Neural crest cell (in vitro differentiated cells): ENCODE measurements at places on chromosomes 12 and 14. TPM values are rescaled to one million over a fixed set of nuclear protein-coding genes. Genes with fewer than 3 reads are reported as not detected.
A peak's percentile ranks its signal among the peaks of the same experiment; 100 is the strongest.

The OASL gene
- not detected in 2 replicates for total RNA-seq

The PTHLH gene
- 0.27 and 0.56 TPM in 2 replicates for total RNA-seq

The OTOGL gene
- 0.12 and 0.18 TPM in 2 replicates for total RNA-seq

The WSCD2 gene
- total RNA-seq, result 0.73 and 1.4 TPM in 2 replicates

DNA sequence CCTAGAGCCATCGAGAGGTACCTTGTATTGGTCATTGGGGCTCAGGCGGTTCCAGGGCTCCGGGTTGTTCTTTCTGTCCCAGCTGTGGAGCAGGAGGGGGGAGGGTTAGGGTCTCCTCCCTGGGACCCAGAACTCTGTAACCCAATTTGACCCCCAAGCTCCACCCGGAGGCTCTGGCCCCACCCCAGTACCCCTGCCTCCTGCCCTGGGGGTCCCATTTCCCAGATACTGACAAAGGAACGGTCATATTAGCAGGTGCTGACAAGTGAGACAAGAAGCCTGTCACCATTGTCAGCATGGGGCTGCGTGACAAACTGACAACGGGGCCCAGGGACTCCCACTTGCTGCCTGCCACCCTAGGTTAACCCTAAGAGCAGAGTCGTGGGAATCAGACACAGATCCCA, 6.2 kb downstream of the SHMT2 start:
- DNase-seq, result no peak
- H3K36me3 ChIP-seq, result peaks cover 17% of the 10 kb centered on the region
- H3K4me1 ChIP-seq, result peaks cover 50% of the 10 kb centered on the region
- H3K27ac ChIP-seq, result no peak overlapping the region
- peak overlapping the region; percentile 80 for H3K4me3 ChIP-seq

GRCh38 chr14:49679271-49679670, 8.7 kb downstream of the POLE2 start:
- no peak overlapping the region for H3K4me3 ChIP-seq
- peaks cover 9% of the 10 kb centered on the region for H3K36me3 ChIP-seq
- DNase-seq, result no peak
- no peak overlapping the region for H3K27ac ChIP-seq
- no peaks in the 10 kb centered on the region for H3K27me3 ChIP-seq

DNA sequence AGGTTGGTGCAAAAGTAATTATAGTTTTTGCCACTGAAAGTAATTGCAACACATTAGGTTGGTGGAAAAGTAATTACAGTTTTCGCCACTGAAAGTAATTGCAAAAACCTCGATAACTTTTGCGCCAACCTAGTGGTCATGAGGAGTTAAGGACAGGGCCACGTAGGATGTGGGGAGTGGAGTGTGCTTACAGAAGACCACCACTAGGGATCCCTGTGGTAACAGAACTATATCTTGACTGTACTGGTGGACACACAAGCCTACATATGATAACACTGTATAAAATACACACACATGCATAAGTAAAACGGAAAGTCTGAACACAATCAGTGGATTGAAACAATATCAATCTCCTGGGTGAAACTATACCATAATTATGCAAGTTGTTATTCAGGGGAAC, 187.4 kb upstream of the ABCD2 start:
- no peak for DNase-seq
- peaks cover 4% of the 10 kb centered on the region for H3K36me3 ChIP-seq
- H3K4me1 ChIP-seq, result peaks cover 7% of the 10 kb centered on the region
- no peaks in the 10 kb centered on the region for H3K27me3 ChIP-seq
- no peak overlapping the region for H3K4me3 ChIP-seq

GRCh38 chr12:93925585-93926205, 222.7 kb upstream of the PLXNC1 start:
- peaks cover 11% of the 10 kb centered on the region for H3K36me3 ChIP-seq
- H3K27ac ChIP-seq, result no peak overlapping the region
- H3K27me3 ChIP-seq, result no peaks in the 10 kb centered on the region
- no peaks in the 10 kb centered on the region for H3K4me1 ChIP-seq
- H3K4me3 ChIP-seq, result no peak overlapping the region

DNA sequence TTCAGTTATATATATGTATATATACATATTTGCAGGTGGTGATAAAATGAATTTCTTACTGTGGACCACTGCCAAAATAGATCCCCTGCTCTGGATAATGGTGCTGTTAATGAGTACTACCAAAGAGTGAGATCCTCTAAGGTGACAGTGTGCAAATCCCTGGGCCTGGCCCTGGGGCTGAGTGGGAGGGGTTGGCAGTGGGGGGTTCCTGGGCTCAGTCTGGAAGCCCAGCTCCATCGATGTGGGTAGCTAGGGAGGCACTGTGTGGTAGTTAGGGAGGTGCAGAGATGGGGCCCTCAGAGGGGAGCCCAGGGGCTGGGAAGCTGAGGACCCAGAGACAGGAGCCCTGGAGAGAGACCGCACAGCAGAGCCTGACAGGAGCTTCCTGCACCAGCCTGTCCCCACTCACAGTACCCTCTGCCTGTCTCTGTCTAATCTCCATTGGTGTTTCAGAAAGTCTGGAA, 9.1 kb downstream of the KRT8 start:
- H3K36me3 ChIP-seq, result no peaks in the 10 kb centered on the region
- no peaks in the 10 kb centered on the region for H3K27me3 ChIP-seq
- H3K27ac ChIP-seq, result no peak overlapping the region
- no peak for DNase-seq

DNA sequence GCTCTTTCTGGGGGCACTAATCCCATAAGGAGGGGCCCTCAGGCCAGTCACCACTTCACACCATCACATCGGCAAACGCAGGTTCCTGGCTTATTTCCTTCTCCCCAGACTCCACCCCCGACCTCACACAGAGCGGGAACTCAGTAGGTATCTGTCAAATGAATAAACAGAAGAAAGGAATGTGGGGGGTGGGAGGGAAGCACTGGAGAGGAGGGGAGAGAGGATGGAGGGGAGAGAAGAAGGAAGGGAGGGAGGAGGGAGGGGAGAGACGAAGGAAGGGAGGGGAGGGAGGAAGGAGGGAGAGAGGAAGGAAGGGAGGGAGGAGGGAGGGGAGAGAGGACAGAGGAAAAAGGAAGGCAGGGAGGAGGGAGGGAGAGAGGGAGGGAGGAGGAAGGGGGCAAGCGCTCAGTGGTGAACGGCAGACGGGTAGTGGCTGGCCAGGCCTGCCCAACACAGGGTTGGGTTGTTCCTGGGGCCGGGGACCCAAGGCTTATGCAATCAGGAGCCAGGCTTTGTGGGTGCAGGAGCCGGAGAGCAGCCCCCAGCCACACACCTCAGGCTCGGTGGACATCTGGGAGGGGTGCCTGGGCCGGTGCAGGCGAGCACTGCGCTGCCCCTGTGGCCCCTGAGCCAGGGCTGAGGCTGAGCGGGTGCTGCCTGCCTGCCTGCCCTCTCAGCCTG, 52.6 kb upstream of the FBRSL1 start:
- peaks cover 22% of the 10 kb centered on the region for H3K4me1 ChIP-seq
- no peak overlapping the region for H3K4me3 ChIP-seq
- H3K36me3 ChIP-seq, result peaks cover 6% of the 10 kb centered on the region

DNA sequence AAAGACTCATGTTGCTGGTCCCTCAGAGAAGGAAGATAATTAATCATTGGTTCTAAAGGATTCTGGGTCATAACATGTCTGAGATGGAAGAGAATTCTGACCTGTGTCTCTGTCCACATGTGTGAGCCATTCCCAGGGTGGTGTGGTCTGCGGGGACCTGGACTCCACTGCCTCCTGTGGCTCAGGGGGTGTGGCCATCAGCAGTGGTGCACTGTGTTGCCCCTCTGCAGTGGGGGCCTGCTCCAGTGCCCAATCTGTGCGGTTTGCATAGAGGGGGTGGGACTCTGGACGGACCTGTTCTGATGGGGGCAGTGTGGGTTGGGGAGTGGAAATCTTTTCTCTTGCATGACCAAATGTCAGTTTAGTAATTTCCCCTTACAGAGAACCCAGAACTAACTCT, 13.5 kb downstream of the KRT85 start:
- H3K4me3 ChIP-seq, result no peak overlapping the region
- peaks cover 28% of the 10 kb centered on the region for H3K27me3 ChIP-seq
- no peaks in the 10 kb centered on the region for H3K36me3 ChIP-seq
- no peak overlapping the region for H3K27ac ChIP-seq
- DNase-seq, result no peak
- no peaks in the 10 kb centered on the region for H3K4me1 ChIP-seq

GRCh38 chr12:124404162-124404784, 109.4 kb downstream of the RFLNA start:
- H3K27ac ChIP-seq, result no peak overlapping the region
- H3K4me3 ChIP-seq, result no peak overlapping the region
- H3K4me1 ChIP-seq, result peaks cover 24% of the 10 kb centered on the region
- no peak for DNase-seq
- peaks cover 9% of the 10 kb centered on the region for H3K36me3 ChIP-seq

GRCh38 chr14:64478634-64479250, 13.4 kb downstream of the AKAP5 start:
- no peak for DNase-seq
- no peaks in the 10 kb centered on the region for H3K27me3 ChIP-seq
- no peaks in the 10 kb centered on the region for H3K36me3 ChIP-seq
- no peak overlapping the region for H3K4me3 ChIP-seq
- H3K4me1 ChIP-seq, result peaks cover 4% of the 10 kb centered on the region
- no peak overlapping the region for H3K27ac ChIP-seq

- H3K36me3 ChIP-seq, result peaks cover 3% of the 10 kb centered on the region
- no peaks in the 10 kb centered on the region for H3K4me1 ChIP-seq
- H3K27ac ChIP-seq, result no peak overlapping the region
- no peaks in the 10 kb centered on the region for H3K27me3 ChIP-seq
- DNase-seq, result no peak
Measured at GRCh38 chr12:75591628-75592027, 80.2 kb upstream of the KRR1 start.

DNA sequence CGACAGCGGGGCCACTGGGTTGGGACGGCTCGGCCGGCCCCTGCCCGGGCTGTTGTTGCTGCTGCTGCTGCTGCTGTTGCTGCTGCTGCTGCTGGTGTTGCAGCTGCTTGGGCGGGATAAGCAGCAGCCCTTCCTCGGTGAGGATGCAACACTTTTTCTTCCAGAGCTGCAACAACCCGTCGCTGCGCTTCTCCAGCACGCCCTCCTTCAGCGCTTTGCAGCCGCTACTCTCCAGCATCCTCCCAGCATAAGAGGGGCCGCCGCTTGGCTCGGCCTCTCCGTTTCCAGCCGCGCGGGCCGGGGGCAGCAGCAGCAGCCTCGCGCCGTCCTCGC, 529 bp downstream of the PHLDA1 start:
- peaks cover 7% of the 10 kb centered on the region for H3K36me3 ChIP-seq
- DNase-seq, result no peak
- peak overlapping the region; percentile 94 for H3K27ac ChIP-seq

DNA sequence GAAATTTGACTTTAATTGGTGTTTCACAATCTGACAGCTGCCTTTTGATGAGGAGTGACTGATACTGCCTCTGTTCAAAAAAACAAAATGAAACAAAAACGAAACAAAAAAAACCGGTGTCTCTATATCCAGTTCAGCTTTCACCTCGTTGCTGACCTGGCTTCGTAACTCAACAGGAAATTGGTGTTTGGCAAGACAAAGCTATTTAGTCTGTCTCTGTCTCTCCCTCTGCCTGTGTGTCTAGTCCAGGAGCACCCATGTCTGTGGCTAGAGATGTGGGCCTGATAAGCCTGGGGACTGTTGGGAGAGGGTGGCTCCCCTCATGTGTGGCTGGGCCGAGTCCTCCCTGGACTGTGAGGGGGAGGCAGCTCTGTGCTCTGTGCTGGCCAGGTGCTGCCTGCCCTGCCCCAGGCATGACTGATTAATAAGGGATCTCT, 11.3 kb downstream of the CACNA1C start:
- peaks cover 27% of the 10 kb centered on the region for H3K27me3 ChIP-seq
- no peak overlapping the region for H3K4me3 ChIP-seq

- H3K36me3 ChIP-seq, result no peaks in the 10 kb centered on the region
- H3K27ac ChIP-seq, result no peak overlapping the region
- H3K4me1 ChIP-seq, result no peaks in the 10 kb centered on the region
- H3K4me3 ChIP-seq, result no peak overlapping the region
- no peaks in the 10 kb centered on the region for H3K27me3 ChIP-seq
Measured at GRCh38 chr14:28704153-28704552, 62.4 kb upstream of the FOXG1 start.

DNA sequence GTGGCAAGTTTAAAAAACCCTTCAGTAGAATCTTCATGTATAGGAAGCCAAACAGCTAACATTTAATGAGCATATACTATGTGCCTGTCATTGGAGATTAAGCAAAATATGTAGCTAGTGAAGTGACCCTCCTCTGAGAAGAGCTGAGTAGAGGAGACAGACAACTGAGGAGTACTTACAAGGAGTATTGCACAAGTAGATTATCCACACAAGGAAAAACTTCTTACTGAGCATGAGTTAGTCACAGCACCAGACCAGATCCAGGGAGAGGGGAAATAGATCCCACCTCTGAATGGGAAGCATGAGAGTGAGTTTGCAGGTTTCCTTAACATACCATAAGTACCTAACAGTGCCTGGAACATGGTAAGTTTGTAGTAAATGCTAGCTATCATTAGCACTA, 33.0 kb downstream of the FRMD6 start:
- peaks cover 11% of the 10 kb centered on the region for H3K4me1 ChIP-seq
- H3K27me3 ChIP-seq, result no peaks in the 10 kb centered on the region
- H3K4me3 ChIP-seq, result no peak overlapping the region
- H3K36me3 ChIP-seq, result peaks cover 3% of the 10 kb centered on the region
- DNase-seq, result no peak
- H3K27ac ChIP-seq, result no peak overlapping the region

- H3K4me1 ChIP-seq, result peaks cover 12% of the 10 kb centered on the region
- no peak overlapping the region for H3K27ac ChIP-seq
- no peaks in the 10 kb centered on the region for H3K36me3 ChIP-seq
- H3K4me3 ChIP-seq, result no peak overlapping the region
Measured at GRCh38 chr12:91108196-91108755, 3.0 kb downstream of the LUM start.

DNA sequence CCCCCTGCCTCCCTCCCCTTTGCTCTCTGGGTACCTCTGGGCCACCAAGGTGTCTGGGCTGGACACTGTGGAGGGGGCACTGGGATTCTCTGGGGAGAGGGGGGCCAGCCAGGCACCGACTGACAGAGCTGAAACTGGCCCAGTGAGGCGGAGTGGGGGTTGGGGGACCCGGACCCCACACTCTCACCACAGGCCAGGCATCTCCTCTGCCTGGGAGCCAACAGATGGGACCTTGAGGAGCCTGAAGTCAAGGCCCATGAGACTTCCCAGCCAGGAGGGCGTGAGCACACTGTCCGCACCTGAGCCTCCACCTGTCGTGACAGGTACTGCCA, 39.8 kb upstream of the PPP1R13B start:
- H3K27ac ChIP-seq, result no peak overlapping the region
- H3K4me3 ChIP-seq, result no peak overlapping the region
- no peaks in the 10 kb centered on the region for H3K36me3 ChIP-seq

DNA sequence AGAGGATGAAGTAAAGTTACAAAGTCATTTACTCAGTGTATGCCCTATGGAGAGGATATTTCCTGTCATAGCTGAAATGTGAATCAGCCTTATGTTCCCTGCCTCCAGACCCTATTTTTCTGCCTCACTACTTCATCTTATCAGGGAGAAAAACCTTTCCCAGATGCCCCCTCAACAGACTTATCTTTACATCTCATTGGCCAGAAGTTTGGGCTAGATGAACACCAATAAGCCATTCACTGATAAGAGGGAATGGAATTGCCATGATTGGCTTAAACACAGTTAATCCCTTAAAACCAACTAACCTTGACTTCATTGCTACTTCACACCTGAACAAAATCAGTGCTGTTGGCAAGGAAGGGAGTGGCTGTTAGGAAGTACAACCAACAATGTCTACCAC, 40.1 kb downstream of the CREBL2 start:
- H3K27ac ChIP-seq, result no peak overlapping the region
- H3K4me1 ChIP-seq, result peaks cover 25% of the 10 kb centered on the region
- H3K27me3 ChIP-seq, result no peaks in the 10 kb centered on the region
- DNase-seq, result no peak
